ENCODE measurements at places on chromosomes 13 and 19.

- DNase-seq = no peak
Observed at GRCh38 chr13:27972478-27972820, 3.3 kb upstream of the CDX2 start.

DNA sequence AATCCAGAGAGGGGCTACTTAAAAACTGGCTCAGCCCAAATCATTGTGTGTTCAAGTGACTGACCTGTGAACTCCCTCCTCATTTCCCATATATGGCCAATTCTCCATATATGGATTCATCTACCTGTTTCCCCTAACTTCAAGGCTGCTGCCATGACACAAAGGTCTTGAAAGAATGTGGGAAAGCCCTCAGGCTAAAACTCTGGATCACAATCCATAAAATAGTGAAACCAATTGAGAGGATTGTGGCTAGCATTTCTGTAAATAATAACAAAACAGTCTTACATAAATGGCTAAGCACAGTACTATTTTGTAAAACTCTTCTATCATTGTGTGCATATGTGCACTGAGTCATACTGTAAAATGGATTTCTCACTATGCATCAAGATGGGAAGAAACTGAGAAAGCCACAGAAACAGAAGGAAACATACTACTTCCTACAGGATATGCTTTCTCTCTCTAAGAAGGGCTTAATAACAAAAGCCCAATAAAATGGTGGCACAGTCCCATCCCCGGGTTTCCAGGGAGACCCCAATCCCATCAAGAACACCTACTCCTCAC is 80.5 kb downstream of the FOXO1 start:
- no peak for DNase-seq

DNA sequence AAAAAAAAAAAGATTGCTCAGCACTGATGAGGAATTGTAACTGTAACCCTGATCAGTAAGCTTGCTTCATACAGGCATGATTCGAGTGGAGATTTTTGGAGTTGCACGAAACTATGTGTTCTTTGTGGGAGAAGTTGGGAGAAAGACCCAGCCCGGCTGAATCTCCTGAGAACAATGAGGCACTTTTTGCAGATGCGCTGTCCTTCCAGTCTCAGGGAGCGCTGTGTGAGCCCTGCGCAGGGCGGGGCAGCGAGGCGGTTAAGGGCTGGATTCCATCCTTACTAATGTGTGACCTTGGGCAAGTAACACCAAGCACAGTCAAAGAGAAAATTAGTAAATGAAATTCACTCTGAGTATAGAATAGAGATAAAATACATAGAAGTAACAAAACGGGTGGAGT is 76.9 kb downstream of the SIPA1L3 start:
- DNase-seq = no peak

DNA sequence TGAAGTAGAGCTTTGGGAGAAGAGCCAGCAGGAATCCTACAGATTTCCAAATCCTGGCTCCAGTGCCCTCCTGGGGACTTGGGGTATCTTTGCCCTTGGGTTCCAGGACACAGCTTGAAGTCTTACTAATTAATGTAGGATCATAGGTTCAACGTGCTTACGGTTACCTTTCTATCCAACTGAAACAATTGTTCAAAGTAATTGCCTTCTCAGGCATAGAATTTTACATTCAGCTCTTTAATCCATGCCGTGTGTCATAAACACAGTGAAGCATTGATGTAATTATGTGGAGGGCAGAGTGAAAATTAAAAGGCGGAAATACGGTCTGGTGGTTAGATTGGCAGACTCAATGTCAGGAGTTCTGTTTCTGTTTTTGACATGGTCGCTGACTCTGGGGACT is 170.4 kb downstream of the COG6 start:
- DNase-seq = no peak

DNA sequence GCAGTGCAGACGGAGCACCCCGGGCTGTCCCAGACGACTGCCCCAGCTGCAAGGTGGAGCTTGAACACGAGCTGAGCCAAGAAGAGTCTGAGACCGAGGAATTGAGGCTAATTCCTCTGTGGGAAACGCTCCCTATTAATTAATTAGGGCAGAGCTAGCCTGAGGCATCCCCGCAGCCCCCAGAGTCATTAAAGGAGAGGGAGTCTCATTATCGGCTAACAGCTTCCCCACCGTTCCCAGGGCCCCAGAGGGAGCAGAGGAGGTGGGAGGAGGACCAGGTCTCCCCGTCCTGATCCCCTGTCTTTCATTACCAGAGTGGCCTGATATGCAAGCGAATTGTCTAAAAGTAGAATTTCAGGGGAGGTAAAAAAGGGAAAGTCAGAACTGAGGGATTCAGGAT is 13.1 kb upstream of the SLC1A6 start:
- no peak for DNase-seq

DNA sequence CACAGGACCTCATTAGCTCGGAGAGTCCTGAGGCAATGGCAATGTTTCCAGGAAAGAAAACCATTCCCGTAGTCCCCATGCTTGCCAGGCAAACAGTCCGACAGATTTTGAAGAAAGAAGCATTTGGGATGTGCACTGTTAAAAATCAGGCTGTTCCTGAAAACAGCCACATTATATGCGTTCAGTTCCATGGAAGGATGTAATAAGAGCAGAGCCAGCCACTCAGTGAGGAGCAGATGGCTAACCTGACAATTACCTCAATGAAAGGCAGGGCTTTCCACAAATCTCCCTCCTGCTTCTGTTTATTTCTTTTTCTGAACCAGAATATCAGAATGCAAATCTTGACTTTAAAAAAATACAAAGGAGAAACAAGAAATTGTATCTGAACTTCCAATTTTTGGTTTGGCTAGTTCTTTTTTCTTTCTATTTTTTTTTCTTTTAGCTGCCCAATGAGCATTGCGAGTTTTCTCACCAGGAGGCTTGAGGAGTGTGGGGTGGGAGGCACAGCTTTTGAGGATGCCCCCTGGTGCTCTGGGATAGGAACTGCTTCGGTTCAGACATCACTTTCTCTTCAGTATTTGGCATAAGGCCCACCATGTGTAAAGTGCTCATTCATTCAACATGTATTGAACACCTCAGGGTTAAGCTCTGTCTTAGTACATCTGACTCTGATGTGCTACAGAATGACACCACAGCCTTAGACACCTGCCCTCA is 124.2 kb downstream of the TBC1D4 start:
- DNase-seq = peak; percentile 21

DNA sequence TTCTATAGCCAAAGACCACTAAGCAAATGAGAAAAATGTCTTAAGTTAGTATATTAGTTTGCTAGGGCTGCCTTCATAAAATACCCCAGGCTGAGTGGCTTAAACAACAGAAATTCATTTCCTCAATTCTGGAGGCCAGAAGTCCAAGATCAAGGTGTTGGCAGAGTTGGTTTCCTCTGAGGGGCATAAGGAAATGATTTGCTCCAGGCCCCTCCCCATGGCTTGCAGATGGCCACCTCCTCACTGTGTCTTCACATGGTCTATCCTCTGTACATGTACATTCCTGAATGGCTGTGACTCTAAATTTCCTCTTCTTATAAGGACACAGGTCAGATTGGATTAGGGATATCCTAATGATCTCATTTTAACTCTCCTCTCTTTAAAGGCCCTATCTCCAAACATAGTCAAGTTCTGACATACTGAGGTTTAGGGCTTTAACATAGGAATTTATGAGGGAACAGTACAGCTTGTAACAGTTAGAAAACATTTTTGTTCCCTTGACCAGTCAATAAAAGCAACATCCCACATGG is 307.4 kb downstream of the DIAPH3 start:
- DNase-seq = no peak

DNA sequence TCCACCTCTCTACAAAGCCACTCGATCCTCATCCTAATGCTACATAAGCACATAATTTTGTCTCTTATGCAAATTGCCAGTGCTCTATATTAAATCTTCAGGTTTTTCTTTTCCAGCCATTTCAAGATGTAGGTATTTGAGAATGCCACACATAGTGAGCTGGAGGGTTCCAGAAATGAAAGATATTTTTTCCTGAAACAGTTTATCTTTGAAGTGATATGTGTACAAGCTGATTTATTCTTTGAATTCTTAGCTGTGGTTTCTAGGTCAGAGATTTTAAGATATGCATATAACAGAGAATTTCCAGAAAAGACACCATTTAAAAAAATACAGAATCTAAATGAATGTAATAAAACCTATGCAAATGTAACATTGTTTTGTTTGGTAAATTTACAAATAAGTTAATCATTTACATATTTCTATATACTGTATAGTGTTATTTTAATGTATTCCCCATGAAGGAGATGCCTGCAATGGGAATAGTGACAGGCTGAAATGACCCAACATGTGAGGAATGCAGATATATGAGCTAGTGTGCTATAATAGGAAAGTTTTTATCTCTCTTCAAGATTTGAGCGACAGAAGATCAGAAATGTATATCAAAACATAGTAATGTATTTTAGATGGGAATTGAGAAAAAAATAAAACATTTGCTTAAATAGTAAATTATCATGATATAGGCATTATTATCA is 570.2 kb downstream of the SLITRK1 start:
- no peak for DNase-seq

DNA sequence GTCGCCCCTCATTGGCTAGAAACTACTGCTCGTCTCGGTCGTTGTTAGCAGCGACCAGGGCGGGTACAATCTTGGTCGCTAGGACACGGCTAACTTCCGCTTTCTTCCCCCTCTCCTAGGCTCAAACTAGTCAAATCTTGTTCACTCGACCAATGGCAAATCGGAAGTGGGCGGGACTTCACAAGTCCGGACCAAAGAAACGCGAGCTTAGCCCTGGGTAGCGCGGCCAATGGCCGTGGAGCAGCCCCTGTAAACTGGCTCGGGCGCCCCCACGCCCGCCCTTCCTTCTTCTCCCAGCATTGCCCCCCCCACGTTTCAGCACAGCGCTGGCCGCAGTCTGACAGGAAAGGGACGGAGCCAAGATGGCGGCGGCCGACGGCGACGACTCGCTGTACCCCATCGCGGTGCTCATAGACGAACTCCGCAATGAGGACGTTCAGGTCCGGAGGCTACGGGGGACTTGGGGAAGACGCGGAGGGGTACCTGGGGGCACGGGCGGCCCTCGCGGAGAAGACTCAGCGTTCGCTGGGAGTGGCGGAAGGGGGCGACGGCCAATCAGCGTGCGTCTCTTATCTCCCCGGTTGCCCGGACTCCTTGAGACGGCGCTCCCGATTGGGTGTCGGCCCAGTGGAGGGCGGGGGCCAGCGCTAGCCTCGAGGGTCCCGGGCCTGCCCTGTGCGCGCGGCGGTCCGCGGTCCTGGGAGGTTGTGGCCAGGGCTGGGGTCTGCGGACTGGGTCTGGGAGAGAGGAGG is at the start of gene PPP2R1A:
Gene PPP2R1A, plus strand, starts transcription at position 318 of the 752 bp plus-strand sequence. Its CDS starts 45 bp downstream, at position 363.
- peak; percentile 97 for DNase-seq

- DNase-seq = no peak
Observed at GRCh38 chr13:44780591-44781280, 204.6 kb upstream of the TSC22D1 start.

GRCh38 chr13:60028021-60028420 is 135.7 kb downstream of the DIAPH3 start:
- DNase-seq = no peak

GRCh38 chr19:16141043-16141442 is 2.4 kb upstream of the HSH2D start:
- no peak for DNase-seq

- DNase-seq = no peak
Observed at GRCh38 chr19:47507924-47508553, 6.8 kb downstream of the NAPA start.

DNA sequence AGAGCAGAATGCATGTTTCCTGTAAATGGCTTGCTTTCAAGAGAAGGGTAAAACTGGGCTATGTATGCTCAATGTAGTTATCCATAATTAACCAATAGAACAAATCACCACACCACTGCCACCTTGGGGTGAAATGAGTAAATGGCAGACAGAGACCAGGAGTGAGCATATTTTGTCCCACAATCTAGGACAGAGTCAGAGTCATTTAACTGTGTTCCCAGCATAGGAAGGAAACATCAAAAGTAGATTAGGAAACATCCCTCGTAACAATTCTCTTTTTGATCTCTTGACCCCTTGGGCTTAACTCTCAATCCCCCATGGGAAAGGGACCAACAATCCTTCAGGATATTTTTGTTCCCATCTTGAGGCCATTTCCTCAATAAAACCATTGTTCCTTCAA is 224.8 kb downstream of the NHLRC3 start:
- DNase-seq = no peak

- DNase-seq = no peak
Observed at GRCh38 chr19:17579661-17580244, 24.3 kb downstream of the COLGALT1 start.

GRCh38 chr13:67001363-67001762 is 228.8 kb downstream of the PCDH9 start:
- no peak for DNase-seq

GRCh38 chr13:50156561-50157127 is 141.4 kb downstream of the KCNRG start:
- no peak for DNase-seq

- DNase-seq = no peak
Observed at GRCh38 chr13:44887515-44887914, 101.8 kb downstream of the NUFIP1 start.

GRCh38 chr13:23753458-23753857 is 135.7 kb downstream of the MIPEP start:
- no peak for DNase-seq

DNA sequence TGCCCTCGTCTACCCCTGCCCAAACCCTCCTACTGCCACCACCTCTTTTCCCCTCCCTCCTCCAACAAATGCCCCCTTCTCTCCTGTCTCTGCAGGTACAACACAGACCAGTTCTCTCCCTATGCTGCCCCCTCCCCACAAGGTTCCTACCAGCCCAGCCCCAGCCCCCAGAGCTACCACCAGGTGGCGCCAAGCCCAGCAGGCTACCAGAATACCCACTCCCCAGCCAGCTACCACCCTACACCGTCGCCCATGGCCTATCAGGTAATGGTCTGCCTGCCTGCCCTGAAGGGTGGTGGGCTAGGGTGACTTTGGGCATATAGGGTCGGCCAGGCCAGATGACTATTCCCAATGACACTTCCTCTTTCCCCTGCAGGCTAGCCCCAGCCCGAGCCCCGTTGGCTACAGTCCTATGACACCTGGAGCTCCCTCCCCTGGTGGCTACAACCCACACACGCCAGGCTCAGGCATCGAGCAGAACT is 6.5 kb upstream of the TIMM50 start:
- peak; percentile 49 for DNase-seq

- DNase-seq = no peak
Observed at GRCh38 chr13:74871369-74872070, 610.4 kb downstream of the TBC1D4 start.

All from activated CD4-positive, CD25-positive, alpha-beta regulatory T cell (primary cell).